ENCODE measurements at places on chromosomes 2 and 18.

- DNase-seq = no peak
Measured at GRCh38 chr2:25790074-25790790, 88.1 kb downstream of the ASXL2 start.

DNA sequence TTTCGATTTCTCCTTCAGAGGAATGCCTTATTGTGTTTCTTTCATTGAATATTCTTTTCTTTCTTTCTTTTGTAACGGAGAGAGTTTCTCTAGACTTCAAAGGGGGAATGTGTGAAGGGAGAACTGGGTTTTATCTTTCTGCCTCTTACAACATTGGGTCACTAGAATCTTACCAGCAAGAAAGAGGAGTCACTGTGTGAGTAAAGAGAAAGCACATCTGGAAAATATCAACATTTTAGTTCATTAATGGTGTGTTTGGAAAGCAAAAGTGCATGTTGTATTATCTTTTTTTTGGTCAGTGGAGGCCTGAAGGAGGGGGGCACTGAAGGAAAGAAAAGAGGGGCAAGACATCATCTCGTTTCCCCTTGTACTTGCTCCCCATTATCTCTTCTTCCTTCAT lies 86.6 kb upstream of the THOC1 start:
- no peak for DNase-seq

DNA sequence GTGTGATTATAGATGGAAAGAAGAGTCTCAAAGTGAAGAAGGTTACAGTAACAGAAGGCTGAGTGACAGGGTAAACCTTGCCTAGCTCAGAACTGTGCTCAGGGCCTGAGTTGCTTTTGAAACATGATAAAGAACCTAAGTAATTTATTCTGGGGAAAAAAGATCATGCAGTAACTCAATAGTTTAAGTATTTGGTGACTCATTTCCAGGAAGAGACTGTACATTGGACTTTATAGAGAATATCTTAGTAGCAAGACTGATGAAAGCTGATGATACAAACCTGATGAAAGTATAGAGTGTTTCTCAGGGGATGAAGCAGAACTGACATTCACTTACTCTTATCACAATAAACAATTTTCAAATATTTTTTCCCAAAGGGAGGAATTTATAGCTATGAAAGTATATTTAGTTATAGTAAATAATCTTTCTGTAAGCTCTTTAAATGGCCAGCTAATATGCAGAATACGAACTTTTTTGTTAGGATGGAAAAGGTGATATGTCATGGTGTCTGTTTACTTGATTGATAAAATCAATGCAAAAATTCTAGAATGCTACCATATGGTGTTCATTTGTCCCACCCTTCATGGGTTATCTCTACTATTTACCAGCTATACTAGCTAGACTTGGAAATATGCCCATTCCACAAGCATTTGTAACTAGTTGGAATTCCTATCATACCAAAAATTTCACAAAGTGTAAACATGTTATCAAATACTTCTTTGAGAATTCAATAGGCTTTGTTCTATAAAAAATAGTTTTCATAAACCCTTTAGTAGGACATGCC lies 1265.5 kb upstream of the ACVR2A start:
- DNase-seq = no peak

DNA sequence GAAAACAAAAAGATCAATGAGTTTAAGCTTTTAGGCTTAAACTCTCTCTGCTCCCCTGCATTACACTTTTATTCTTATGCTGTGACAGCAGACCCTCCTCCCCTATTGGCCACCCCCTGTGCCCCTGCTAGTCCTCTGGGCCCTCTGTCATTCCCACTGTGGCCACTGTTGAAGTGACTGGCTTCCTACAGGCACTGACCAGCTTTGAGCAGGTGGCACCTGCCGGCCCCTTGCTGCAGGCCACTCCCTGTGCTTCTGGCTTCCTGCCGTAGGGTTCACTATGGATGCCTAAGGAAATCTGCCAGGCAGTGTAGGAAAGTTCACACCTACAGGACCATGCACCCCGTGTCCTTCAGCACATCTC lies 156.5 kb upstream of the L3MBTL4 start:
- DNase-seq = no peak

DNA sequence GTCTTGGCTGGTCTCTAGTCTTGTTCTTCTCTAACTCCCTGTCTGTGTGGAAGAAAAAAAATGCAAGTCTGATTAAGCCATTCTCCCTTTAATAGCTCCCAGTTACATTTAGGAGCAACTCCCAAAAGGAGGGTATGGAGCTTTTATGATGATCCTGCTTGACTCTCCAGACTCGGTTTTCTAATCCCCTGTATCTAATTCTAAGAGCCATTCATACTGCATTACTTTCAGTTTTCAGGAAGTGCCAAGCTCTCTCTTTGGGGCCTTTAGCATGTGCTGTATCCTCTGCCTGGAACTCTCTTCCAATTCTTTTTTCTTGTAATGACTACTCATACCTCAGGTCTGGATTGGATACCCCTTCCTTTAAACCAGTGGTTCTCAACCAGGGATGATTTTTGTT lies 219.7 kb upstream of the SPRED2 start:
- no peak for DNase-seq

DNA sequence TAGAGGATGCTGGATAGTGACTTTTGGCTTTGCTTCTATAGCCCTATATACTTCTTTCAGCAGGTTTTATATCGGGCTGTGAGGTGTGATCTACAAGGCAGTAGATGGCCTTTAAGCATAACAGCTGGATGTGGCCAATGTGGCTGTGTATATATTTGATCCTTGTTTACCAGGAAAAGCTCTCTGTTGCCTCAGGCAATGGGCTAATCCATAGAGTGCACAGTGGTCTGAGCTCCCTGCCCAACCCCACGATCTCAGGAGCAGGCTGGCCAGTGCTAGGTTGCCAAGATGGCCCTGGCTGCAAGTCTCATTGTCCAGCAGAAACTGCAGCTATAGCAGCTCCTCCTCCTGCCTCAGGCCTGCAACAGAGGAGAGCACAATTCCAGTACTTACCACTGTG lies 72.3 kb upstream of the SPHKAP start:
- DNase-seq = no peak

GRCh38 chr2:26598336-26598995 lies 42.7 kb downstream of the CIB4 start:
- no peak for DNase-seq

DNA sequence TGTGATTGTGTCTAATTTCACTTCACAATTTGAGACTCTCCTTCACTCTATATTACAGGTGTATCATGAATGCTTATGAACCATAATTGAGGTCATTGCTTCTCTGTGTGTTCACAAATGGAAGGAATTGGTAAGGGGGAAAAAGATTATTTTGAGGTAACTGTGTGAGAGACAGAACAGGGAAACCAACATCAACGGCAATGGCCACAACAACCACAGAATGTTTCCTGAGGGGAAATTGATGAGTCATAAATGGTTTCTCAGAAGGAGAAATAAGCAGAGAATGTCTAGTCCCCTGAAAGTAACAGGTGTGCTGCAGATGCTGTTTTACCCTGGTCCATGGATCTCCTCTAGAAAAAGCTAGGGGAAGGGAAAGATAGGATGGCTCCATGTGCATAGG lies 361.2 kb upstream of the GALNT5 start:
- no peak for DNase-seq

DNA sequence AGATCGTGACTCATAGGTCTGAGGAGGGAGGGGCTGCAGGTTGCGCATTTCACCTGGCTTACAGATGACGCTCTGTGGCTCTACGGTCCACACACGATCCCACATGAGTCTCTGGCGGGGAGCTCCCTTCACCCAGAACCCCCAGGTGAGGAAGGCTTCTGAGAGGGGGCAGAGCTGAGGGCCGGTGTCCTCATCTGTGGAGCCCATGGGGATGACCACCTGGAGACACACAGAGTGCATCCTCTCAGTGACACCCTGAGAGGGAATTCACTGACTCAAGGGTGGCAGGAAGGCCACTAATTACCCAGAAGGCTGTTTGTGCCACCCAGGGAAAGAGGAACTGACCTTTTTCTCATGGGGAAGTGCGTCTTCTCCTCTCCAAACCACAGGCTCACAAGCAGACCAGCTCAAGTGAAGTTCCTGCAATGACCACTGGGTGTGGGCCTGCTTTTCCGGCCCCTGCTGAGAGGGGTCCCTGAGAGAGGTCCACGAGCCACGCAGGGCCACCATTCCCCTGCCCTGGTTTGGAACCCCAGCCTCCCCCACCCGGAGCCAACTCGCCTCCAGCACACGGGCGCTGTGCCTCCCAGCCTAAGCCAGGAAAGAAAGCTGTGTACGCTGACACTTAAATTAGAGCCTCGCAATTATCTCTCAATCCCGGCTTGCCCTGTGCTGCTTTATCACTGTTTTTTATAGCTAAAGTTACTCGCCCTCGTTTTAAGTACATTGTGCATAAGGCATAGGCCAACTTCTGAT lies 114.1 kb downstream of the BCL11A start:
- peak; percentile 93 for DNase-seq

- no peak for DNase-seq
Measured at GRCh38 chr18:692824-693223, 19.6 kb downstream of the ENOSF1 start.

GRCh38 chr18:69564602-69565001 lies 163.9 kb downstream of the DOK6 start:
- DNase-seq = no peak

GRCh38 chr2:38504169-38504568 lies 98.6 kb downstream of the HNRNPLL start:
- no peak for DNase-seq

- DNase-seq = no peak
Measured at GRCh38 chr2:33242845-33243244, 233.6 kb upstream of the RASGRP3 start.

DNA sequence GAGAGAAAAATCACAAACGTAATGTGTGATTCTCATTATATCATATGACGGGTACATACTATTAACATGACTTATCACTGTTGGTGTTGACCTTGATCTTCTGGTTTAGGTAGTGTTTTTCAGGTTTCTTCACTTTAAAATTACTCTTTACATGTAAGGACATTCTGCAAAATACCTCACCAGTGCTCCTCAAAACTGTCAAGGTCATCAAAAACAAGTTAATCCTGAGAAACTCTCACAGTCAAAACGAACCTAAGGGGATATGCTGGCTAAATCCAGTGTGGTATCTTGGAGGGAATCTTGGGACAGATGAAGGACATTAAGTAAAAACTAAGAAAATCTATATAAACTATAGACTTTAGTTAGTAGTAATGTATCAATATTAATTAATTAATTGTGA lies 499.8 kb downstream of the IRS1 start:
- DNase-seq = no peak

DNA sequence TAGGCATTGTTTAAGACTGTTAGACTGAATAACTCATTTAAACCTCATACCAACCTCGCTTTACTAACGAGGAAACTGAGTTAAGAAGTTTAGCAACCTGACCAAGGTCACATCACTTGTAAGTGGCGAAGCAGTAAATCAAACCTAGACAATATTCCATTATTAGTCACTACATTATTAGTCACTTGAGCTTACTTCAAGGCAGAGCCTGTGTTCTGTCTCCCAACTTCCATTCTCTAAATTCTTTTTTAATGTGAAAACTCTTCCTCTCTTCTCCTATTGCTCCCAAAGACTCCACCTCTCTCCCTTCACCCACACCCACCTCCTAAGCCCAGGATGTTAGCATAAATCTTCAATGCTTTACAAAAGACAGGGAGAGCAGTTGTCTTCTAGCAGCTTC lies 156.5 kb downstream of the ARL6IP6 start:
- DNase-seq = no peak

GRCh38 chr2:237879991-237880560 lies 20.7 kb downstream of the RAMP1 start:
- DNase-seq = no peak

- DNase-seq = no peak
Measured at GRCh38 chr2:239443102-239443620, 42.3 kb upstream of the HDAC4 start.

DNA sequence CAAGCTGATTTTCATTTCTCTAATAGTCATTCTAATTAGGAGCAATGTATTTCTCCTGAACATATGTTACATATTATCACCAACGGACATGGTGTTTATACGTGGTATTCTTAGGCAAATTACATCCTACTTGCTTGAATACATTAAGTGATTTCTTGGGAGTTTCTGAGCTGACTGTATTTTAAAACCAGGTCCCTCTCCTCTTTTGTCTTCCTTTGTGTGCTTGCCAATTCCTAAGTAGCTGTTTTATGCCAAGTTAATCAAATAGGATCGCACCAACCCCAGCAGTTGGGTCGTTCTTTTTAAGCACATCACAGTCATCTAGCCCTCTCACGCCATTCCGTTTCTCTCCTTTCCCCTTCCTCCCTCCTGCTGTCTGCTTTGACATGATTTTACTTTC lies 75.4 kb upstream of the MAP2 start:
- no peak for DNase-seq

DNA sequence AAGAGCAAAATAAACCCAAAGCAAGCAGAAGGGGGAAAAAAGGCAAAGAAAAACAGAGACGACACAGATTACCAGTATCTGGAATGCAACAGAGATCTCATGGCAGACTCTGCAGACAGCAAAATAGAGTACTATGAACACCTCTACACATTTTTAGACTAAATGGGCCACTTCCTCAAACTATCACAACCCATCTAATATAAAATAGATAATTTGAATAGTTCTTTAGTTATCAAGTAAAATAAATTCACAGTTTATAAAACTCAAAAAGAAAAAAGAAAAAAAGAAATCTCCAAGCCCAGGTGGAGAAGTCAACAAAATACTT lies 16.6 kb downstream of the SESTD1 start:
- no peak for DNase-seq

DNA sequence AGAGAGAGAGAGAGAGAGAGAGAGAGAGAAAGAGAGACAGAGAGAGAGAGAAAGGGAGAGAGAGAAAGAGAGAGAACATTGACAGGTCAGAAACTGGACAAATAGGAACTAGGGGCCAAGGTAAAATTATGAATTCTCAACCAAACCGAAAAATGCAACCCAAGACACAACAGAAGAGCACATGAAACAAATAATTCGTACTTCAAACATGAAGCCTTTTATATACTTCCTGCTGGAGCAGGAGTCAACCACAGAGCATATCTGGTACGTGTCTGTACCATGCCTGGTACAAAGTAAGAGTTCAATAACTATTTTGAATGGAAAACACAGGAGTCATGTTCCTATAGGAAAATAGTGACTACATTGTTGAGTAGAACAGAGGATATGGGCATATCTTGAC lies 6.5 kb upstream of the VPS54 start:
- DNase-seq = no peak

DNA sequence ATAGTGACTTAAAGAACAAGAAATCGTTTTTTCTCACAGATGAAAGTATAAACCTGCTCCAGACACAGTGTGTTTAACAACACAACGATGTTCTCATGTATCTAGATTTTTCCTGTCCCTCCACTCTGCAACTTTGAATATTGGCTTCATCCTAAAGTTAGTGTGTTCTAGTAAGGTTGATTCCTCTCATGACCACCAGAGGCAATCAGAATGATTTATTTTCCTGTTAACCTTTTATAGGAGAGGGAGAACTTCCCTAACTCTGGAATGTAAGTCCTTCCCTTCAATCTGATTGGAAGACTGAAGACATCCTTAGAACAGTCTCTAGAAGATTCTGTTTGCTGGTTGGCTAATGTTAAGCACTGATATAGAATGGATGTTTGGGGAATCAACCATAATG lies 41.0 kb upstream of the TAF4B start:
- DNase-seq = peak; percentile 3

DNA sequence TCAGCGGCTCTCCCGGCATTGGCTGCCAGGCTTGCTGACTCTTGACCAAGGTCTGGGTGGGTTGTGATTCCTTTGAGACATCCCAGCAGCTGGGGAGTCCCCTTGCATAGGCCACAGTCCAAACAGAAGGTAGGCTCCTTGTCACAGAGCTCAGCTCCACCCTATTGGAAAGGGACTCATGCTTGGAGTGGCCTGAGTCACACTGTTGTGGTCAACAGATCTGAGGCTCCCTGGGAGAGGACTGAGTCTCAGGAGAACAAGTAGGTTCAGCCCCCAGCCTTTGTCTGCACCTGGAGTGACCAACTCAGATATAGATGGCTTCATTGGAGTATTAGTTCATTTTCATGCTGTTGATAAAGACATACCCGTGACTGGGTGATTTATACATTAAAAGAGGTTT lies 32.1 kb upstream of the SH3BP4 start:
- no peak for DNase-seq
